ENCODE measurements at places on chromosomes 13 and 19.

- DNase-seq = no peak
These were observed 3.8 kb downstream of the KCTD12 start for GRCh38 chr13:76882431-76882830.

GRCh38 chr19:48900477-48901406 lies 630 bp downstream of the NUCB1 start:
- DNase-seq = no peak

GRCh38 chr13:109101550-109102144 lies 472.2 kb downstream of the MYO16 start:
- DNase-seq = no peak

DNA sequence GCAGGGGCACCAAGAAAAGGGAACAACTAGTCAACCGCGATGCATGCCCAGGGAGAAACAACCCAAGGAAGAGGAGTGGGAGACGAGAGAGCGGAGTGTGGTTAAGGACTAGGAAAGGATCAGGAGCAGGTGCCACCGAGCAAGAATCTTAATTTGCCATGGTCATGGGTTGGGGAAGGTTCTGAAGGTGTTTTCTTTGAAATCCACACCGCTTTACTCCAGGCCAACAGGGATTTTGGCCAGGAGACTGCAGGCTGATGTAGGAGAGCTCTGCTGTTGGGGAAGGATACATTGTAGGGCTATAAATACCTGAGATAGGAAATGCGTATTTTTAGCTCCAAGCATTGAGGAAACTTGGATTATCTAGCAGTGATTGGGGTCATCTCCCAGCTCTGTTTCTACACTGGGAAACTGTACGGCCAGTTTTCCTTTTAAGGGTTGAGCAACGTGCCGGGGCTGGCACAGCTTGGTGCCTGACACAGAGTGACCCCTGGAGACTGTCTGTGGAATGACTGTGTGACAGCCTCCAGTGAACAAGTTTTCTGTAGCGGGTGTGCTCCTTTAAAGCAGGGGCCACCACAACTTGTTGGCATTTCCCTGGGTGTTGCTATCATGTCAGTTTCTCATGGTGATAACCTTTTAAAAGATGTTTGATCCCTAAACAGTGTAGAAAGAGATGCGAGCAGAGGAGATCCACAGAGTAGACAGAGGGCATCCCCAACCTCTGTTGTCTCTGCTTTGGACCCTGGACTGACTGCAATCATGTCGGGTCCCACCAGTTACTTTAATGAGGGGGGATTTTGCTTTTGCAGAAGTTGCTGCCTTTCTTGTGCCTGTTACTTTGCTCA lies 34.3 kb downstream of the ZNF536 start:
- DNase-seq = peak; percentile 60

DNA sequence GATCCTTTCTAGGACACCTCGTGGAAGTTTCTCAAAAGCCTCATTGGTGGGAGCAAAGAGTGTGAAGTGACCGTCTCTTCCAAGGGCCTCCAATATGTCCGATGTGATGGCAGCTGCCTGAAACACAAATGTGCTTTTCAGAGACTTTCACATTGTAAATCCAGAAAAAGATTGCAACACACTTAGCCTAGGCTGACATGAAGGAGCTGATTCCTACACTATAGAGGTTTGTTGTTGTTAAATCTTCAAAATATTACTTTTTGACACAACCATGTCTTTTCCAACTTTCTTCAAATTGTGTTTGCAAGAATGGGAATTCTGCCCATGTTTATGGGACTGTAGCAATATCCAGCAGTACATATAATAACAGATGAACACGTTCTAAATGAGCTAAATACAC lies 12.4 kb downstream of the POSTN start:
- DNase-seq = no peak

- DNase-seq = no peak
These were observed 2104.9 kb downstream of the PCDH9 start for GRCh38 chr13:65125236-65125635.

- no peak for DNase-seq
These were observed 389.3 kb upstream of the PCDH9 start for GRCh38 chr13:67619351-67619994.

DNA sequence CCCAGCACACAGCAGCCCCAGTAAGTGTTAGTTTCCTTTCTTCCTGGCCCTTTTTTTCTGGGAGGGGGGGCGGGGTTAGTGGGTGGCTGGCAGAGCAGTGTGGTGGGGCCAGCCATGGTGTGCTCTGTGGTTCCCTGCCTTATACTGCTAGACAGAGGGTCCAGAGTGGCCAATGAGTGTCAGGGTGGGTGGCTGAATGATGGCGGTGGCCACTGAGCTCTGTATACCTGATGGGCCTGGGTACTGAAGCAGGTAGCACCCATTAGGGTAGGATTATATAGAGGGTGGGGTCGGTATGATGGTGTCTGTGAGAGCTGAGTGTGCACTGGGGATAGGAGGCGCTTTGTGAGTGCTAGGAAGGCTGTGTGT lies 13.8 kb downstream of the CIC start:
- no peak for DNase-seq

- DNase-seq = no peak
These were observed 315.7 kb downstream of the FGF9 start for GRCh38 chr13:21986602-21987001.

- DNase-seq = no peak
These were observed 2.2 kb downstream of the ABCC4 start for GRCh38 chr13:95298971-95299621.

DNA sequence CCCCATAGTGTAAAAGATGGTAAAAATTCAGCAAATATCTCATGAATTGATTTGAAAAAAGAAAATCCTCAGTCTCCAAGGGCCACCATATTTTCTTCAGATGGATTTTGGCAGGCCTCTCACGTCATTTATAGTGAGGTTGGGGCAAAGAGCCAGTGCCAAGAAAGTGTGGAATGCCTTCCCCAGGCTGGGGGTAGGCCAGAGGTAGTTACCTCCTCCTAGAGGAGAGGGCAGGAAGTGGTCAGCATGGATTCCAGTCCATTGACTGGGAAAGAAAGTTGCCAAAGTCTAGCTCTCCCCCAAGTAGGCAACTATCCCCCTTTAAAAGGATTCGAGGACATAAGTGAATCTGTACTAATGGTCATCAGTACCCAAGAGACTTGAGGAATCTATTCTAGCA lies 68.4 kb upstream of the KCTD4 start:
- DNase-seq = no peak

- DNase-seq = no peak
These were observed 290.0 kb downstream of the PCDH9 start for GRCh38 chr13:66940113-66940512.

GRCh38 chr19:5935473-5936291 lies 21.6 kb downstream of the CAPS start:
- peak; percentile 73 for DNase-seq

- no peak for DNase-seq
These were observed 13.7 kb downstream of the ANKRD27 start for GRCh38 chr19:32661318-32661717.

- no peak for DNase-seq
These were observed 63.3 kb downstream of the GPR12 start for GRCh38 chr13:26697069-26697955.

DNA sequence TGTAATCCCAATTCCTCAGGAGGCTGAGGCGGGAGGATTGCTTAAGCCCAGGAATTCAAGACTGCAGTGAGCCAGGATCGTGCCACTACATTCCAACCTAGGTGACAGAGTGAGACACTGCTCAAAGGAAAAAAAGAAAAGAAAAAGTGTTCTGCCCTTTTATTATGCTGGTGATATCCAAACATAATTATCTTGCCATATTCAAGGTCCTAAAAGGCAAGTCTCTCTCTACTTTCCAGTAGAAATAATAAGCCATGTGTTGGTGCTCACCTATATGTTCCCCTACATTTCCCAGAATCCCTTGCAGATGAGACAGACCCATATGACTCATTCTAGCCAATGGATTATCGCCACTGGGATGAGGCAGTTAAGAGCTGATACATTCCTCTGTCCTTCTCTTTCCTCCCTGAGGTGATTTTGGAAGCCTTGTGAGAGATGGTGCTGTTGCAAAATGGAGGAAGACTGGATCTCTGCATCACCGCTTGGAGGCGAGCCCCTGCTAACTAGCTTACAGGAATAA lies 58.3 kb upstream of the MRI1 start:
- no peak for DNase-seq

GRCh38 chr13:111291908-111292307 lies 28.5 kb upstream of the TEX29 start:
- DNase-seq = no peak

DNA sequence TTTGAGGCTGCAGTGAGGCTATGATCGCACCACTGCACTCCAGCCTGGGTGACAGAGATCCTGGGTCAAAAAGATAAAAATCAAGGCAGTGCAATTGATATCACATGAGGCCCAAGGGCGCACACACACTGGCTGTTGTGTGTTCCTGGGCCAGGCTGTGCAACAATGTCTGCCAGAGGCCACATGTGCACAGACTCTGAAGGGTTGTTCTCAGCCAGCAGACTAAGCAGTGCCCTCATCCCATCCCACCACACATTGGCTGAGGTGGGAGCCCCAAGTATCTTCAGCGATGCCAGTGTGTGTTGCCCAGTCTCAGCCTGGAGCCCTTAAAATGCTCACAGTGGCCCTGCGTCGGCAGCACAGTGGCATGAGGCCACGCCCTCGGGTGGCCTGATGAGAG lies 12.6 kb downstream of the PEX11G start:
- no peak for DNase-seq

DNA sequence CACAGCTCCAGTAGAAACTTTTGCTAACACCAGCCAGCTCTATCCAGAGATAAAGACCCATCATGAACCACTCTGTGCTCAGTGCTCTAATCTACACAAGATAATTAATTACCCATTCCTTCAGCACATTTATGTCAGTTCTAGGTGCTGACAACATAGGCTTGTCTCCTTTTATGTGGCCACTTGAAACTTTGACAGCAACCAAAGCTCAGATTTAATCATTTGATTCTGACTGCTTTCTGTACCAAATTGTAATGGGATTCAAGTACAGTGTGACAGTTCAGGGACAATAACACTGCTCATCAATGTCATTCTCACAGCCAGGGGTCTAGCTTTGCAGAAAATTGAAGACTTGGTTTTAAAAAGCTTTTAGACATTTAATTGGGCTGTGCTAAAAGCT lies 266.6 kb downstream of the KCTD12 start:
- DNase-seq = no peak

- DNase-seq = no peak
These were observed 69.5 kb upstream of the TDRD3 start for GRCh38 chr13:60327511-60327910.

GRCh38 chr13:28094306-28094705 lies 6.1 kb downstream of the FLT3 start:
- DNase-seq = no peak

DNA sequence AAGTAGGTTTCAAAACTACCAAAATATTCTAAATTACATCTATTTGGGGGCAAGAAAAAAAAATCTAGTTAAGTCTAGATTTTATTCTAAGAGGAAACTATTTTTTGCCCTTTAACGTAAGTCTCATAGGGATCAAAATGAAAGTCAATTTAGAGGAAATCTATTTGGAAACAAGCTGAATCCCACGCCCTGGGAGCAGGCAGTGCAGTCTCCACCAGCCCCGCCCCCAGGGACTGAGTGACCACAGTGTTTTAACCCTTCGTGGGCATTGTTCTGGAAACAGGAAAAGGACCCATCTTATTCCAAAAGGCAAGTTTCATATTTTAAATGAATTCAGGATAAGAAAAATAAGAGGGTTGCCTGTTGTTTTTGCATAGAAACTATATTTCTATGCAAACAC lies 209.7 kb downstream of the SPRY2 start:
- DNase-seq = peak; percentile 66

GRCh38 chr19:49338691-49339300 lies 3.6 kb downstream of the CD37 start:
- DNase-seq = peak; percentile 41

- no peak for DNase-seq
These were observed 145.7 kb downstream of the COL4A1 start for GRCh38 chr13:110161112-110161882.

DNA sequence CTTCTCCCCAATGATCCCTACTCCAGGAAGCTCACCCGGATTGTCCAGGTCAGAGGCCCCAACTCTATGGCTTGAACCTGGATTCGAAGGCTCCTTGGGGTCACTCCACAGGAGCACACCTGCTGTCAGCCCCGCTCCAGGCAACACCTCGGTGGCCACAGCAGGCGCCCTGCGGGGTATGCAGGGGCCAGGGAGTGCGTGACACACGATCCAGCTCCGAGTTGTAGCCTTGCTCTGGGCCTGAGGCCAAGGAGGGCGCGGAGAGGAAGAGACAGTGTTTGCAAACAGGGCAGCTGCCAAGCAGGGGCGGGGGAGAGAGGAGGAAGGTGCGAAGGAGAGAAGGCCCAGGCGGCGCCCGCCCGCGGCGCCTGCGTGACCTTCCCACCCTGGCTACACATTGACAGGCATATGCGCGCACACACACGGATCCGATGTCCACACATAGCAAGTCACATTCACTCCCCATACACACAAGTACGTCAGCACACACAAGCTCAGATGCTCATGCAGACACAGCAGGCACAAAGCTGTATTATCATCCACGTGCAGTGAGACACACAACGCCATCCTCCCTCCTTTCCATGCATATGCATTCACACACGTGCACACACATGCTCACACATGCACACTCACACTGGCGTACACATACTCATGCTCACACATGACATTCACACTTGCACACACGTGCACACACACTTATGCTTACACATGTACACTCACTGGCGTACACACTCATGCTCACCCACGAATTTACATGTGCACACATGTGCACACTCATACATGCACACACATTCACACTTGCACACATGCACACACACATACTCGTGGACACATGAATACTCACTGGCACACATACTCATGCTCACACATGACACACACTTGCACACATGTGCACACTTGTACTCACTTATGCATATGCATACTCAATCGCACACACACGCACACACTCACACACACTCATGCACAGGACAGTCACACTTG lies 10.4 kb downstream of the SBK2 start:
- peak; percentile 50 for DNase-seq

DNA sequence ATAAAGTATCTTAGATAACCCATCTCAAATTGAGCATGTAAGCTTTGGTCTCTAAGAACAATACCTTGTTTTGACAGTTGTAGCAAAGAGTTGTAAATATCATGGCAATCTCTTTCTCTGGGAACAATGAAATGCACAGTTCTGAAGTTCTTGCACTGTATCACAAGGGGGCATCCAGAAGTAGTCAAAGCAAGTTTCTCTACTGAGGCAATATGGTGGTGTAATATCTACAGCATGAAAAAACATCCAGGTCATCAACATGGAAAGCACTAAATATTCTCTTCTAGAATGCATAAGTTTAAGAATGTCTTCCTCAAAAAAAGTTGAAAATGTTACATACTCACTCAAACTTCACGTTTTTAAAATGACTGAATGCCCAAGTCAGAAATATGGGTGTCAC lies 19.6 kb downstream of the MTMR6 start:
- no peak for DNase-seq

- no peak for DNase-seq
These were observed 716 bp downstream of the ZNF573 start for GRCh38 chr19:37778613-37779126.

DNA sequence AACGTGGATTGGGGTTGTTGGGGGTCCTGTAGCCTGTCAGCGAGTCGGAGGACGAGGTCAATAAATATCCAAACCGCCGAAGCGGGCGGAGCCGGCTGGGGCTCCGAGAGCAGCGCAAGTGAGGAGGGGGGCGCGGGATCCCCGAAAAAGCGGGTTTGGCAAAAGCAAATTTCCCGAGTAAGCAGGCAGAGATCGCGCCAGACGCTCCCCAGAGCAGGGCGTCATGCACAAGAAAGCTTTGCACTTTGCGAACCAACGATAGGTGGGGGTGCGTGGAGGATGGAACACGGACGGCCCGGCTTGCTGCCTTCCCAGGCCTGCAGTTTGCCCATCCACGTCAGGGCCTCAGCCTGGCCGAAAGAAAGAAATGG lies 754 bp upstream of the SIX5 start:
- no peak for DNase-seq

- no peak for DNase-seq
These were observed 5.6 kb downstream of the CERS4 start for GRCh38 chr19:8214802-8215201.
